ENCODE measurements at places on chromosomes 3 and 15.

DNA sequence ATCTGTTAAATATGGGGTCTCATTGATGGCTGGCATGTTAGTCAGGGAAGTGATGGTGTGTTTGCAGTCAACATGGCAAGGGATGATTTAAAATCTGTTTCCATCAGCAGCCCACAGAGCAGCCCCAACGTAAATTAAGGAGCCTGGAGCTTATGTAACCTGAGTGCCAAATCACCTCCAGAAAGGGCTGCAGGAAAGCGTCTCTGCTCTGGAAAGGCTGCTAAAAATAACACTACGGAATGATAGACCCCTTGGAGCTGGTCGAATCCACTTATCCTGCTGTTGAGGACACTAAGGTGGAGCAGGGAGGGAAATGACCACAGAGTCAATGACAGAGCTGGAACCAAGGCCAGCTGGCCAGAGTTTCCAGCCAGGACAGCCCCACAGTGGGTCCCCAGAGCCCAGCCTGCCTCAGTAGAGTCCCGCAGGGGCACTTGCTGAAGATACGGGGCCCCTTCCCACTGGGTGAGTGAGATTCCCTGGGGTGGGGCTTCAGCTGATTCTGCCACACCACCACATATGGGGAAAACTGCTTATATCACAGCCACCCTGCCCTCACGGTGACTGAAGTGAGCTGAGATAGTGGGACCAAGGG, 63.5 kb downstream of the EPHB1 start:
- no peak for DNase-seq

DNA sequence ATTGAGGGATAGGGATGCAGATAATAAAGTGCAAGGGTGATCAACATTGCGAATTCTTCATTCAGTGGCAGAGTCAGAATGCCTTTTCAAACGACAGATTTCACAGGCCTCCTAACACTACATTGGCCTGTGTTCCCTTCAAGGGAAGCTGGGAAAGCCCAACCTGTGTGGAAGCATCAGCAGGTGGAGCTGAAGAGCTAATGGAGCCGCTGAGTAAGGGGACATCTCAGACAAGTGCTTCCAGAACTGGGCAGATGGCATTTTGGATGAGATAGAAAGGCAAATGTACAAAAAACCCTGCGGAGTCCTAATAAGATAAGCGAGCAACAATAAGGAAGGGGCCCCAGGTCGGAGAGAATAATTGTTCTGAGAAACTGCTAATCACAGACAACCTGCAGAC, 8.5 kb upstream of the SLC24A5 start:
- DNase-seq = no peak

DNA sequence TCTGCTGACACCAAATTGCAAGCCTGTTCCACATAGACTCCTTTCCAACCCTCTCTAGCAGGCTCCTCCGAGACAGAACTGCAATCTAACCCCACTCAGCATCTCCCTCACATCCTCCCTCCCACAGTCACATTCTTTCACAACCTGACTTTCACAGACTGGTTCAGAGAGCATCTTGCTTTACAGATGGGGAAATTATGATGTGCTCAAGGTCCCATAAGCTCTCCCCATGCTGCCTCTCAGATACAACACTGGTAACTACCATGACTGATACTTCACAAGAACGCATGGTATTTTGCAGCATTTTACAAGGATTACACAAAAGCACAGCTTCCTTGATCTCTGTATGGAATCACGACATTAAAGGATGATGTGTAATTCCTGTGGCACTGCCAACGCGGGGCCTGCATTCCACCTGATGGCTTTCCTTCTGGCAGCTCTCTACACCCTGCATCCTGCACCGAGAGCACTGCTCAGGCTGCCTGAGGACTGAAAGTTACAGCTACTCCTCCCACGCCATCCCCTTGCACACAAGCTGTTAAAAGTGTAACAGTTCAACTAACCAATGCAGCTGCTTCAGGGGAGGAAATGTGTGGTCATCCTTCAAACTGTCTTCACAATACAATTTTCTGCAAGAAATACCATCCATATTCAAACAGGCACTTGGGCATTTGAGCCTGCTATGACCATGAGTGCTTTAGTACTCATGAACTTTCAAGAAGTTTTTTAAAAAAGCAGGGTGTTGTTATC, 27.6 kb downstream of the TBC1D2B start:
- DNase-seq = peak; percentile 43

DNA sequence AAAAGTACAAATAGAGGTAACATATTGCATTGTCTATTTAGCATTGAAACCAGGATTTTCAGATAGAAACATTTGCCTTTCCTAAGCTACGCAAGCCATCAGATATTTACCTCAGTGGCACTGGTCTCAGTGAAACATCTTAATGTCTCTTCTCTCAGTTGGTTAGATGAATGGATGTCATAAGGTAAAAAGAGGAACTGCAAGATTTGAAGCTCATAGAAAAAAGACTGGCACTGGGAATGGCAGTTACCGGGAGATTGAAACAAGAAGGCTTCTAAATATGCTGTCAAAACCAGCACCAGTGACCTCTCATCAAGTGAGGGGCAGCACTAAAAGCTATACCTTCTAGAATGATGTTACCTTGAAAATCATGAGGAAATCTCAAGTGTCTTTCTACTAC, 486.4 kb downstream of the FHIT start:
- no peak for DNase-seq

DNA sequence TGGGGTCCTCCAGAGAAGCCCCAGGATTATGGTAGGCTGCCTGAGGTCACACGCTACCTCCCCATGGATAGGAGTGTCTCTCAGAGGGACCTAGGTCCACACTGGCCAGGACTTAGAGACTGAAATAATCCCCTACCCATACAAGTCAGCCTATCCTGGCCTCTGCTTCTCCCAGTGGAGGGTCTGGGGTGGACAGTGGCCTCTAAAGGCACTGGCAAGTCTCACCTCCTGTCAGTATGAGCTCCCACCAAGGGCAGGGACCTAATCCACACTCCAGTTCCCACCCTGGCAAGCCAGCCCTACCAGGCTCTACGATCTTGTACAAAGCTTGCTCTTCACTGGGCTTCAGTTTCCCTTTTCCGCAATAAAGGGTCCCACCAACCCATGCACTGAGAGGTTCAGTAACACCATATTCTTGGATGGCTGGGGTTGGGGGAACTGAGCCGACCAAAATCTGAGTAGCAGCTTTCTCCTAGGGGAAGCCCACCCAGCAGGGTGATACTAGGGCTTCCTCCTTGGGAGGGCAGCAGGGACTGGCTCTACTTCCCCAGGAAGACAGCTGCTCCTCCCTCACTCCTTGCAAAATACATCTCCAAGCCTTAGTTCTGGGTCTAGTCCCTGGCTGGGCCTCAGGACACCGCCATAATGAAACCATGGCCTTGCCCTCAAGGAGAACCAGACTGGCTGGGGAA, 2.4 kb downstream of the CISH start:
- no peak for DNase-seq

GRCh38 chr15:25088261-25088790, 133.5 kb downstream of the SNRPN start:
- no peak for DNase-seq

DNA sequence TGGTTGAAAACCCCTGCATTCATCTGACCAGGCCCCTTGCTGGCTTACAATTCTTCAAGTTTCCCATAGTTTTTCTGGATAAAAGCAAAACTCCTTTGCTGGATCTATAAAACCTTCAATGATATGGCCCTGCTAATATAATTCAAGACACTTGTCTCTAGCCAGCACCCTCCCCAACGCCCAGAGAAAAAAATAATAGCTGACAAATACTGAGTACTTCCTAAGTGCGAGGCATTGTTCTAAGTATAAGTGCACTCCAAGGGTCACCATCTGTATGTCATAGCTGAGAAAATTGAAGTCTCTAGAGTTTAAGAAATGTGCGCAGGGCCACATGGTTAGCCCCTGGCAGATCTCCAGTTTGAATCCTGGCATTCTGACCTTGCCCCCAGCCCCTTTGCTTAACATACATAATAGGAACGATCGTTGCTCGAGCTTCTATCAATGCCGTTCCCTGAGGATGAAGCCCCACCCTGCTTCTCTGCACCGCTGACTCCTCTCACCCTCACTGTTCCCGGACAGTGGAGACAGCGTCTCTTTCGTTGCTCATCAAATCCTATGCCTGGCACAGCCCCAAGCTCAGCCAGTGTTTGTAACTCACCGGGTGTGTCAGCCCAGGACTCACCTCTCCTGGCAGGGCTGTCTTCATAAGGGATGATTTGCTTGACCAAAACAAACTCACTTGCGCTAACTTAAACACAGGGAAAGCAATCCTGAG, 377.1 kb upstream of the PROK2 start:
- DNase-seq = no peak

DNA sequence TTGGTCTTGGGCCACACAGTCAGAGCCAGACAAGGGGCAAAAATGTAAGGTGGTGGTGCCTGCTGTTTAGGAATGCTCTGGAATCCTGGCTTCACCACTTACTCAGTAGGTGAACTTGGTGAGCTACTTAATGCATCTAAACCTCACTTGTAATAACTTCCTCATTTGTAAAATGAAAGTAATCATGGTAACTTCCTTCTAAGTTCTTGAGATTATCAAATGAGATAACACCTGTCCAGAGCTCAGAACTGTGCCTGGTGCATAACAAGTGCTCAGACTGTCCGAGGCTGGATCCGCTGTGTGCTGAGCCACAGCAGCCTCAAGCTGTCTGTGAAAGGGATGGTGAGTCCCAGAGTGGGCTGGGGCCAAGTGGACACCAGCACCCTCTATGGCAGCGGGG, 62.8 kb upstream of the KY start:
- DNase-seq = no peak

DNA sequence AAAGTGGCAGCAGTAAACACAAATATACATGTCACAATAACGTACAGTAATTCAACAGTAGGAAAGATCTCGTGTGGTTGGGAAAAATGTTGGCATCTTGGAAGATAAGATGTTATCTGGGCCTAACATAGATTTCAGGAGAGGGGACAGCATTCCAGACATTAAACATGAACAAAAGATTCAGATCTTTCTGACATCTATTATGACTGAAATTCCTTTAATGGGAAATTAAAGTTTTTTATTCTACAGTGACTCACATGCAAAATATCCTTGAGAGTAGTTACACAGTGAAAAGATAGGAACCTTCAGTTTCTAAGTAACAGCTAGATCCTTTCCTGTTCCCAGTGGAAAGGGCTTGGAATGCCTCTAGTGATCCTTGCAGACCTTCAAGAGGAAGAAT, 9.2 kb downstream of the NDUFB5 start:
- no peak for DNase-seq

- DNase-seq = peak; percentile 2
These were observed 1.0 kb upstream of the RNF7 start for GRCh38 chr3:141737093-141737492.

DNA sequence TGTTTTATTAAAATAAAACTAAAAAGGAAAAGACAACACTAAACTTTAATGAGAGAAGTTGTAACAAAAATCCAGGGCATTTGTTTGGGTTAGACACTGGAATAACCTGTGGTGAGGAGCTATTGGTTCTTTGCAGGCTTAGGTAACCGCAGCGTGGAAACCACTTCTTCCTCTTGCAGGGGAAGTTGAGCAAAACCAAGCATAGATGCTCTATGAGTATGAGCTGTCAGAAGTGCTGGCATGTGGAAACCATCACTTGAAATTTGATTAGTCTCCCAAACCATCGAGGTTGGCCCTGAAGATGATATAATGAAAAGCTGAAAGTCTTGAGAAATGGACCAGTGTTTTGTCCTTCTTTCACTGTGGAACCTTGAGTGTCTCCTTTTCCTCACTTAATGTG, 127.1 kb upstream of the RBMS3 start:
- no peak for DNase-seq

- DNase-seq = no peak
These were observed 2.5 kb downstream of the PLAAT1 start for GRCh38 chr3:193243571-193243970.

GRCh38 chr3:129266651-129267050, 12.0 kb upstream of the HMCES start:
- DNase-seq = no peak

GRCh38 chr3:15499536-15499935, 22.0 kb downstream of the COLQ start:
- DNase-seq = no peak

- no peak for DNase-seq
These were observed 99.7 kb downstream of the XXYLT1 start for GRCh38 chr3:195171093-195171873.

GRCh38 chr3:4907643-4908432, 71.4 kb upstream of the BHLHE40 start:
- no peak for DNase-seq

- DNase-seq = no peak
These were observed 61.1 kb upstream of the GCNT3 start for GRCh38 chr15:59550530-59550929.

- DNase-seq = no peak
These were observed 27.9 kb downstream of the ALDH1L1 start for GRCh38 chr3:126152458-126152857.

- no peak for DNase-seq
These were observed 516.7 kb upstream of the MDFIC2 start for GRCh38 chr3:70829092-70829491.

- no peak for DNase-seq
These were observed 464.7 kb downstream of the PDCD6IP start for GRCh38 chr3:34263101-34263621.

GRCh38 chr3:112579697-112580096, 17.9 kb downstream of the SLC35A5 start:
- no peak for DNase-seq

DNA sequence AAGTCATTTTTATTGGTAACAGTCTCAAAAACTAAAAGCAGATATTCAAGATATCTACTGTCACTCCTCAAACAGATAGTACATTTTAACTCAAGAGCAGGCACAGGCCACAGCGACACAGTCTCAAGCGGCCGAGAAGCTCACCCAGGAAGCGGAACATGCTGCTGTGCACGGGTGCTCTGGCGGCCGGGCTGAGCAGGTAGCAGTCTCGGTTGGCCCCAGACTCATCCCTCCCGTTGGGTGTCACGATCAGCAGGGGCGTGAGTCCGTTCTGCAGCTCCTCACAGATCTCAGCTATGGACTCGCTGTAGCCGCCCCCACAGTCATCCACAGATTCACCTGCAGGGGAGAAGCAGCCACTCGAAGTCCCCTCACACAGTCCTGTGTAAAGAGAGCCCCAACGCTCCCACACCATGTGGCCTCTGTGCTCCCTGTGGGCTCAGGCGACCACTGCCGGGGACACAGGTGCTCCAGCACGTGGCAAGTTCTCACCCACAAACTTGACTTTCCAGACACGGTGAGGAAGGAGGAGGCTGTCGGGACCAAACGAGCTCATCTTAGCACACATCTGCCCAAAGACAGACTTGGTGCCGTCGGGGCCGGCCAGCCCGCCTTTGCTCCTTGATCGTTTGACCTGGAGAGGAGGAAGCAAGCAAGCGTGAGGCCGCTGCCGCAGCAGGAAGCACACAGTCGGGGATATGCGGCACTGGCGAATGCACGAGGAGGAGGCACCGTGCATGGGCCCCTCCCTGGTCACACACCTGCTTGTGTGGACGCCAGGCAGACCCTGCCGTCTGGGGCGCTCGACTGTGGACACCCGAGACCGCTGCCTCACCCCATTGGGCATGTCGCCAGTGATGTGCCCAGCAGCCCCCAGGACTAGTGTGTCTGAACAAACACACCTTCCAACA, 17.7 kb upstream of the OCA2 start:
- DNase-seq = no peak

GRCh38 chr15:82140886-82141285, 95.1 kb upstream of the MEX3B start:
- DNase-seq = no peak

Data from GM12892 (cell line).